ENCODE measurements at places on chromosomes 2 and 18.

DNA sequence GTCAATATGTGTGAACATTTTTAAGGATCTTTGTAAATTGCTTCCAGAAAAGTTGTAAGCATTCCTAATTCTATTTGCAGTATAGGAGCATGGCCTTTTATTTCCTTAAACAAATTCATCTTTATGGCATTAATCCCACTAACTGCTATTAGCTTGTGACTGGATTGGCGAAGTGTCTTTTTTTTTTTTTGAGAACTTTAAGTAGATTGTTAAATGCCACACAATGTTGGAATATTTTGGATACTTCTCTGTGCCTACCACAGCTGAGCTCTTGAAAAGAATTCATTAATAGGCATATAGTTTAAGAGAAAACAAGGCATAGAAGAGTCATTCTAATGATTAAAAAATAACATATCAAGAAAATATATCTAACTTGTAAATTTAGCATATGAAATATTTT lies 129.7 kb downstream of the LAMA3 start:
- no peak for DNase-seq

GRCh38 chr18:46346213-46346612 lies 242.0 kb downstream of the HAUS1 start:
- no peak for DNase-seq

DNA sequence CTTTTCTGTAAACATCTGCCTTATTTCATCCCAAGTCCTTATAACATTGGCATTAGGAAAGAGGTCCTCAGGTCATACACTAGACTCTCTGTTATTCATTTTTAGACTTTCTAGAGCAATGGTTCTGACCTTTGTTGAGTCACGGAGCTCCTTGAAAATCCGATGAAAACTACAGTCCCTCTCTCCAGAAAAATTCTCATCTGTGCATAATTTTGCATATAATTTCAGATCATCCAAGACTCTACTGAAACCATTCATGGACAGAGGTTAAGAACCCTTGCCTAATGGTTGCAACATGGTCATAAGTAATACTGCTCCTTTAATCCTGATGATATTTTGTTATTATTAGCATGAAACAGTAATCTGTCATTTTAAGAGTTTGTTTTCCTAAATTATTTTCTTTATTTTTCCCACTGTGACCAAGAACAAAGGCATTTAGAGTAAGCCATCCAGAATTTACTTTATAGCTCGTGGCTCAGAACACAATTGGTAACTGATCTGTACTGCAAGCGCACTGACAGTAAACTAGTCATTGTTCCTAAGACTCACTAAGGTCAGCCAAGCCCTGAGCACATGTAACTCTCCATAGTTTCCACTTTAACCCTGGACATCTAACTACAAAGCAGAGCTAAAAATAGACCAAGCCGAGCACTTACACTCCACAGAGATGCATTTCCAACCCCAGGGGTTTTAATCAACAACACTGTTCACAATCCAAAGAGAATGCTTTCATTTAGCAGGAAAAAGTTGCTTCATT lies 8.4 kb downstream of the MYOM1 start:
- peak; percentile 10 for DNase-seq

- no peak for DNase-seq
Measured at GRCh38 chr2:241050624-241051577, 51.2 kb downstream of the MTERF4 start.

DNA sequence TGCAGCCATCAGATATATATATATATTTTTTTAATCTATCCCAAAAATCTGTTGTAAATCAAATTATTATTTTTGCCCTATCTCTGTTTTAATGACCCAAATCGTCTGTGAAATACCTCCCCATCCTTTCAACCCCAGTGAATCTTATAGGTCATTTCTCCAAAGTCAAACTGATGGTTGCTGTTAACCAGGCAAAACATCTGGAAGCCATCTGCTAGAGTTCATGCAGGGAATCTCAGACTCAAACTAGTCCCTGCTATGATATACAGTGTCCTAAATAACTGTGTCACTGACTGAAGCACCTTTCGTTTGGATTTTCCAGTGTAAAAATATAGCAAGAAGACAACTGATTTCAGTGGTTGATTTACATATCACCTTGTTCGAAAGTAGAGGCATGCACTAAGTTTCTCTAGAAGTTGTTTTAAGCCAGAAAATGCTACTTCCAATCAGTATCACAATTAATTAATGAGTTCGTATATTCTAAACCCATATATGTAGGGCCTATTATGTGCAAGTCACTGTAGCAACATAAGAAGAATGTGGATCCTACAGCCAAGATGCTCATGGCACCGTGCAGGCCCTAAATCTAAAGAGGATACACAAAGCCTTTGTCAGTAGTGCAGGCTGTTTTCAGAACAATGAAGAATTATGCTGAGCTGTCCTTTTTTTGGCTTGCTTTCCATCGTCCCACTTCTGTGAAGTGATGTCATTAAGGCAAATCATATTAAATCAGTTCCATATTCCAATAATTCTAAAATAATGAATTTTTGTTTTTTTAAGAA lies 566.0 kb downstream of the STK39 start:
- DNase-seq: no peak

DNA sequence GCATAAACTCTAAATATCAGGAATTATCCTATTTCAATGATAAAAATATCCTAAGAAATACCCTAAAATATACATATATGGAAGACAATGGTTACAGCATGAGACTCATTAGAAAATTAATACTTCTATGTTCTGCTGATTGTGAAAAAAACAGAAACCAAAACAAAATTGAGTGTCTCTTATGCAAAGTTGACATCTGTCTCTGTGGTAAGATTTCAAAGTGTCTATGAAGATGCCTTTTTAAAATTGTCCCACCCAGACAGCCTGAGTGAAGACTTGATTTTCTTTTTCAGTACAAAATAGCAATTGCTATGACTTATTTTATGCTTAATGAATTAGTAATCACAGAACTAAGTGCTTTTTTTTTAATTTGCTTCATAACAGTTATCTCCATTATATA lies 1368.4 kb upstream of the LRRTM1 start:
- no peak for DNase-seq

- no peak for DNase-seq
Measured at GRCh38 chr2:27959496-27959895, 69.0 kb downstream of the BABAM2 start.

DNA sequence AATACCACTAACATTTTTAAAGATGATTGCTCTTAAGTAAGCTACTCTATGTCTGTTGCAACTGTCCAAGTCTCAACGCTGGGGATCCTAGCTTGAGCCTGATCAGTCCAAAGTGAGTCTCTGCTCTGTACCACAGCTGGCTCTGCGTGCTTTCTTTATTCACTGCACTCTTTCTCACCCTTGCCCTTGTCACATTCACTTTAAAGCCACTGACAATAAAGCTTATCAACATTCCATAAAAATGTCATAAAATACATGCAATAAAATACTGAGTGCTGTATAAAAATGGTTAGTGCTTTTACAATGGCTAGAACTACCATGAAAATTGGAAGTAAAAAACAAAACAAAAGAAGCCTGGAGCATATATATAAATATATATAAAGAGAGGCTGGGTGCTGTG lies 45.5 kb upstream of the LRRTM4 start:
- no peak for DNase-seq

GRCh38 chr2:49262801-49263560 lies 108.7 kb upstream of the FSHR start:
- no peak for DNase-seq

- DNase-seq: no peak
Measured at GRCh38 chr2:40190457-40190856, 261.4 kb downstream of the SLC8A1 start.

GRCh38 chr2:151928380-151928779 lies 100.2 kb upstream of the ARL5A start:
- no peak for DNase-seq

DNA sequence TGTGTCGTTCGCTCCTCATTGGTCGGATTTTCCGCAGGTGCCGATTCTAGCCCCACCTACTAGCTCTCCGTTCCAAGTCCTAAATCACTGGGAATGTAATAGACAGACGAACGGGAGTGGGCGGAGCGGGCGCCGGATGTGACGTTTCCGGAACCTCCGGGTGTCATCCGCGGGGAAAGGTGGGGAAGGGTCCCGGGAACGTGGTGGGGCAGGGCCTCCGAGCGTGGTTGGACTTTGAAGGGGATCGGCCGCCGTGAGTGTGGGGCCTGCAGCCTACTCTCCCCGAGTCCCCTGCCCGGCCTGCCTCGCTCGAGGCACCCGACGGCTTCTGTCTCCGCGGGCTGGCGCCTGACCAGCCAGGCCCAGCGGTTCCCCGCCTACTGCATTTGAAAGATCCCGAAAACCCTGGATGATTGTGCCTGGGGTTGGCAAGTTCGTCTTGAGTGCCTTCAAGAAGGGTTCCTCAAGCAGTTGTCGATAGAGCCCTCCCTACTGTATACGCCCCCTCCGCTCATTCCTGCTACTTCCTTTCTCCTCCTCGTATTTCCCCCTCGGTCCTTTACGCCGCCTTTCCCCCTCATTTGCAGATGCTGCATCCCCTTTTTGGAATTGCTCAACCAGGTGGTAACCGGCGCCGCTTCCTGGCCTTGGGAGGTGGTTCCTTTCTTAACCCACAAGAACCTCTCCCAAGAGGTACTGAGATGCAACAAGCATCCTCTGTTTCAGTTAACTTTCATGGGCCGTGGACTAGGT lies at the start of gene STAMBP:
STAMBP (plus strand) TSS at position 144 of the 753 bp plus-strand sequence. CDS start 1,896 bp downstream, outside the sequence.
- peak; percentile 79 for DNase-seq

DNA sequence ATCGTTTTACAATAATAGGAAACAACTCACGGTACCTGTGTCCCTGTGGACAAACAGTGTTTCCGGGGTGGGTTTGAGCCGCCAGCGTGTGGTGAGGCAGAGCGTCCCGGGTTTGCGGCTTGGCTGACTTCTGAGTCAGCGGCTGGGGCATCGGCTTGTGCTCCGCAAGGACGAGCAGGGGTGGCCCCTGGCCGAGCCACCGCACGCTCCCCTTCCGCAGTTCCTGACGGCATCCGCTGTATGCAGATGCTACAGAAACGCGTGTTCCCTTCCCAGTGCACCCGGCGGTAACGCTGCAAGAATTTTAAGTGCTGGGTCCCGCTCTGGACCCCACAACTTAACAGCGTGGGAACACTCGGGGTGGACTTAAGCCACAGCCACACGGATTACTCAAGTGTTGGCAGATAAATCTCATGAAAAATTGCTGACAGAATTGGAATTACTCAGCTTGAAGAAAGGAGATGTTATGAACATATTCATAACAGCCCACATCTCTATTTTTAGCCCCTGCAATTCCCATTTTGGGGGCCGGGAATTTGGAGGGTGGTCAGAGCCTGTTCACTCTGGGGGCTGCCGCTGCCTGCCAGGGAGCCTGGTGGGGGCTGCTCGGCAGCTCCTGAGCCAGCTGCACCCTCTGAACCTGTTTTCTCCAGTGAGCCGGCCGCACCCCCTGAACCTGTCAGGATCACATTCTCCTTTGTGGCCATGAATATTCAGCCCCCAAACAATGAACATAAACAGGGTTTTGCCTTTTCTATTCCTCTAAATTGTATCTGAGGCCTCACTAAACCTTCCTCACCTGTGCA lies 12.6 kb upstream of the KCNG2 start:
- DNase-seq: no peak

DNA sequence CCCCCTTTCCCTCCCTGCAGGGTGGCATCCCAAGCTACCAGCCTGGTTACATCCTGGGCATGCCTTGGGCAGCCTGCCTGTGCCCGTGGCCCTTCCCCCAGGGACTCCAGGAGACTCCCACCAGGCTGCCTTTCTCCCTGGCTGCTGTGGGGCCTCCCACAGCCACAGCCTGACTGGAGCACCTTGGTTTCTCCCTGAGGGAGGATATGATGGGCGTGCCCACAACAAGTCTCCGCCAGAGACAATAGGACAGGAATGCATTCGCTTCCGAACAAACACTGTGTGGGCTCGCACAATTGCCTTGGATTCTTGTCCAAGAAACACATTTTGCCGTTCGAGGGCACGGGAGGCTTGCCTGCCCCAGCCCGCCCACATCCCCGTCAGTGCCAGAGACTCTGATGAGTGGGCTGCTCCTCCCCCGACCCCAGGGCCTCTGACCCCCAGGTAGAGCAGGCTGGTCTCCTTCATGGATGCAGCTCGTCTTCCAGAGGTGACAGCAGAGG lies 102.1 kb downstream of the SMAD7 start:
- no peak for DNase-seq

- DNase-seq: no peak
Measured at GRCh38 chr18:13710414-13710831, 15.9 kb downstream of the FAM210A start.

DNA sequence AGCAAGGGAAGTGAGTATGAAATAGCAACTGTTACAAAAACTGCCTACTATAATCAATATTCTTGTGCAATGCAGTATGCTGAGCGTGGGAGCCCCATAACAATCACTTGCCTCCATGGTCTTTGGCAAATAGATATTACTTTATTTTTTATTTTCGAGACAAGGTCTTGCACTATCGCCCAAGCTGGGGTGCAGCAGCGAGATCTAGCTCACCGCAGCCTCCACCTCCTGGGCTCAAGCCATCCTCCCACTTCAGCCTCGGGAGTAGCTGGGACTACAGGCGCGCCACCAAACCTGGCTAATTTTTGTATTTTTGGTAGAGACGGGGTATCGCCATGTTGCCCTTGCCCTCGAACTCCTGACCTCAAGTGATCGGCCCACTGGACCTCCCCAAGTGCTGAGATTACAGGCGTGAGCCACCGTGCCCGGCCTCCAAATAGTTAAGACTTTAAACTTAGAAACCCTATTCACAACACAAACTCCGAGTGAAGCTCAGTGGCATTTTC lies 1.2 kb upstream of the CCNT2 start:
- no peak for DNase-seq

GRCh38 chr2:220143336-220143735 lies 515.9 kb downstream of the SLC4A3 start:
- DNase-seq: no peak

DNA sequence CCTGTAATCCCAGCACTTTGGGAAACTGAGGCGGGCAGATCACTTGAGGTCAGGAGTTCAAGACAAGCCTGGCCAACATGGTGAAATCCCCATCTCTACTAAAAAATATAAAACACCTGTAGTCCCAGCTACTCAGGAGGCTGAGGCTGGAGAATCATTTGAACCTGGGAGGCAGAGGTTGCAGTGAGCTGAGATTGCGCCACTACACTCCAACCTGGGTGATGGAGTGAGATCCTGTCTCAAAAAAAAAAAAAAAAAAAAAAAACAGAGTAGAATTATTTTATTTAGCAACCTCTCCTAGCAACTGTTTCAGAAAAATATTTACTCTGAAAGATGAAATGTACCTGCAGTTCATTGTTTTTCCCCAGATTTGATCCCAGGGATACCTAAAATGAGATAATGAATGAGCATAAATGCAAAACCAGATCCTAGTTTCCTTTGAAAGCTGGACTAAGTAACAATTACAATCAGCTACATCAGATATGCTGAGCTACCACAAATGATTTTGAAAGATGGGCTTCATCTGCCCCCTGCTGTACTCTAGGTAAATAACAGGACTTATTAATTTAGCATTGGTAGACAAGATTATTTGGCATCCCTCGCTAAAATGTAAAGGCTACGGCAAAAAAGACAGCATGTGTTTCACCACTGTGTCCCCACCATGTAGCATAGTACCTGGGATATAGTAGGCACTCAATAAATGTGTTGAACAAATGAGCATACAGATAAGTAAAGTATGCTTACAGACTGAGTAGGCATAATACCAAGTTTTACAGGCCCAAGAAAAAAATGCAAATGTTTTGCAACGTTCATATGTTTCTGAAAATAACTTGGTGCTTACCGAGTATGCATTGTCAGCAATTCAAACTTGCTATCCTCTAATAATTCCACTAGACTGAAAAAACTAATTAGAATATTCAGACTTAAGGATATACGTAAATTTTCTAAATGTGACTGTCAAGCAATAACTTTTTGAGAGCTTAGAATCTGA lies 102.5 kb downstream of the ATL2 start:
- peak; percentile 31 for DNase-seq

GRCh38 chr2:98036349-98037000 lies 40.7 kb upstream of the TMEM131 start:
- DNase-seq: peak; percentile 41

GRCh38 chr18:5288517-5288935 lies 7.0 kb downstream of the ZBTB14 start:
- DNase-seq: no peak
